ENCODE measurements at places on chromosomes 2 and 18.
A peak's percentile ranks its signal among the peaks of the same experiment; 100 is the strongest.

- no peak for DNase-seq
These were observed 237.4 kb upstream of the SMAD2 start for GRCh38 chr18:48167897-48168253.

- no peak for DNase-seq
These were observed 35.3 kb upstream of the PDCL3 start for GRCh38 chr2:100527440-100528015.

DNA sequence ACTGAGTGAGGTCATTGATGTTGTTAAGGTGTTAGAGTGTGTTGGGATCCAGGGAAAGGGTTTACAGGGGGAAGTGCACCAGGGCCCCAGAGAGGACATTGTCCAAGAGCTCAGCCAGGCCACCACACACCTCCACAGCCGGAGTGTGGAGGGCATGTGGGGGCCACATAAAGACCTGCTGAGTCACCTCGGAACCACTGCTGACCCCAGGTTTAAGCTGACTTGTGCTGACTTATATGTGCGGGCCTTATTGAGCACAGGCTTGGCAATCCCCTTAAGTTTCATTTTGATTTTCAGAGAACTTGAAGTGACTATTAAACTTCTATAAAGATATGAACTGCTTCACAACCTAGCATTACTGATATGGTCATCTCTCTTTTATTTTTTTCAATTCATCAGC is 166.2 kb upstream of the MAP3K20 start:
- DNase-seq = no peak

- no peak for DNase-seq
These were observed 806.4 kb upstream of the FANCL start for GRCh38 chr2:59047373-59047995.

DNA sequence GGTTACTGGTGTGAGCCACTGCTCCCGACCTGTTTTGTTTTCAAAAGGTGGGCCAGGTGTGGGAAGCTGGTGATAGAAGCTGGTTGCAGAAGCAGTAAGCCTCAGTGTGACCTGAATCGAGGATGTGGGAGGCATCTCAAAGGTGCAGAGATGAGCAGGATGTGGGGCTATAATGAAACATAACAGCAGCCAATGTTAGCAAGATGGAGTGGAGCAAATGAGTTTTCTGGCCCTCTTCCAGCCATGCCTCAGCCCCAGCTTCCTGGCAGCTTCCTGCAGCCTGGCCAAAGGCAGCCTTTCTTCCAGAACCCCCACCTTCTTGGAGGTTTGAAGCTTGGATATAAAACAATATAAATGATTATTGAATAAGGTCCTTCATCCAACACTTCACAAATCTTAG is 184.8 kb downstream of the NCK2 start:
- DNase-seq = no peak

GRCh38 chr2:50143822-50144575 is 887.9 kb downstream of the NRXN1 start:
- DNase-seq = no peak

DNA sequence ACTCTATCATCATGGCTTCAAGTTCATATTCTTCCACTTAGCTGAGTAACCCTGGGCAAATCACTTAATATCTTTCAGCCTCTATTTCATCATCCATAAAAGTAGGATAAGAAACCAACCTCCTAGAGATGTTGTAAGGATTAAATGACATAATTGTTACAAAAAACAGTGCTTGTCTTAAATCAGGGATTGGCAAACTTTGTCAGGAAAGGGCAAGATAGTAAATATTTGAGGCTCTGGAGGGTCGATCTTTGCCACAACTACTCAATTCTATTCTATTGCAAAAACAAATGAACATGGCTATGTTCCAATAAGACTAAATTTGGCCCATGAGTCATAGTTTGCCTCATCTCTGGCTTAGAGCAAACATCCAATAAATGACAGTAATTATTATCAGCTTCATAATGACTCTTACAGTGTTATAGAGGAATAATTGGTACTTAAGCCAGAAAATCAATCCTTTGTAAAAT is 184.7 kb downstream of the SATB2 start:
- DNase-seq = no peak

- no peak for DNase-seq
These were observed 149.6 kb upstream of the SMAD7 start for GRCh38 chr18:49100226-49100968.

DNA sequence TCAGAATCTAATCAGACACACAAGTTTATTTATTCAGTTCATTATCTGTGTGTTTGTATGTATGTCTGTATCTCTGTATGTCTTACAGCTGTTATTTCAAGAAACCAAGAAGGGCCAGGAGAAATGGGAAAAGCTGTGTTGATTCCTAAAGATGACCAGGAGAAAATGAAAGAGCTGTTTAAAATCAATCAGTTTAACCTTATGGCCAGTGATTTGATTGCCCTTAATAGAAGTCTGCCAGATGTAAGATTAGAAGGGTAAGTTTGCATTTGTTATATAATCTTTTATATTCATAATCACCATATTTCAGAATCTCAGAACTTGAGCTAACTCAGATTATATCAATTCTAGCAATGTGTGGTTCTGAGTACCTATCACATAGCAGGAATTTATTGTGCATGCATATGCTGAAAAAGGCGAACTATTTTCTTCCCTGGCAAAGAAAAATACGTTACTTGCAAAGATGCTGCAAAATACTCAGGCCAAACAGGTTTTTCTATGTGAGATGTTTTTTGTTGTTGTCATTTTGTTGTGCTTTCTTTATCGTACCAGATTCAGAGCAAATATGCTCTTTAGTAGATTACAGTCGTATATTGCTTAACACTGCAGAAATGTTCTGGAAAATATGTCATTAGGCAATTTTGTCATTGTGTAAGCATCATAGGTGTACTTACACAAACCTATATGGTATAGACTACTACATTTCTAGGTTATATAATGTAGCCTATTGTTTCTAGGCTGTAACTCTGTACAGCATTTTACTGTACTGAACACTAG is 268.7 kb downstream of the GALNT13 start:
- no peak for DNase-seq

DNA sequence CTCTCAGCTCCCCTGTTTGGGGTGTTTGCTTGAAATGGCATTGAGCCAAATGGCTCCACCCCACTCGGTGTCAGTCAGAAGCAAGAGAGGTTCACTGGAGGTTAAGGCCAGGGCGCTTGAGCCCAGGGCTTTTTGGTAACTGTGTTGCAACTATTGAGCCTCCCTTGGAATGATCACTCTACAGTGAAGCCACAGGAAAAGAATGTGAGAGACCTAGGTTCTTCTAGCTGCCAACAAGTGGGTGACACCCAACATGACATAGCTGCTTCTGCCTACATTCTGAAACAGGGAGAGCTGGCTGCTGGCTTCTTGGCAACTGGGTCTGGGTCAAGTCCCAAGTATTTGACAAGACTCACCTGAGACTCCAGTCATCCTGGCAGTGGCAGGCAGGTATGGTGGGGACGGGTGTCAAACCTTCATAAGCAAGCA is 7.1 kb upstream of the GRHL1 start:
- no peak for DNase-seq

- no peak for DNase-seq
These were observed 128.1 kb upstream of the PDE1A start for GRCh38 chr2:182554950-182555349.

- no peak for DNase-seq
These were observed 503 bp downstream of the ANXA4 start for GRCh38 chr2:69742322-69742952.

DNA sequence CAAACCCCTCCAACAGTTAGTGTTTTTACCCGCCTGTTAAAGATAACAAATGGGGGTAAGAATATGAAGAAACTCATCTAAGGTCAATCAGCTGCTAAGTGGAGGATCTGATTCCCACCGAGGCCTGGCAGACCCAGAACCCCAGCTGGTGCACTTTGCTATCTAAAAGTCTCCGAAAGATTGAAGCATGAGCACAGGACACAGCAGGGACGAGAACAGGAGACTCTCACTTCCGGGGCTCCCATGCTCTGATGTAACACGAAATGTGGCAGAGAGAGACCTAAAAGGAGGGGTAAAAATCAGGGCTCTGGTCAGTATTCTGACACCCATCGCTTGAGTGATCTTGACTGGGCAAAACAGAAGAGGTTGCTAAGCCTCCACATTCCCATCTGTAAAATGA is 119.7 kb downstream of the PDCL3 start:
- no peak for DNase-seq

- no peak for DNase-seq
These were observed 127.6 kb upstream of the CDCA7 start for GRCh38 chr2:173226899-173227698.

DNA sequence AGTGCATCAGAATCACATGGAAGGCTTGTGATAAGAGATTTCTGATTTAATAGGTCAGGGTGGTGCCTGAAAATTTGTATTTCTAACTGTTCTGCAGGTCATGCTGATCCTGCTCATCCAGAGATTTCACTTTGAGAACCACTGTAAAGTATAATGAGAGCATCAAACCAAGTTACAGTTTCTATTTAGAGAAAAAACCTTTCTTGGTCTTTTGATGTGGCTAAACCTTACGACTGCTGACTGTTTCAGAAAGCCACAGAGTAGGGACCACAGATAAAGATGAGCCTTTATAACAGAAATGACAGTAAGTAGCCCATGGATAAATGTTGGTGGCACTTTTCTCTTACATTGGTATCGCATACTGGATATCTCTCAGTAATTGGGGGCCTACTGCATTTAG is 109.4 kb upstream of the FANCL start:
- DNase-seq = no peak

DNA sequence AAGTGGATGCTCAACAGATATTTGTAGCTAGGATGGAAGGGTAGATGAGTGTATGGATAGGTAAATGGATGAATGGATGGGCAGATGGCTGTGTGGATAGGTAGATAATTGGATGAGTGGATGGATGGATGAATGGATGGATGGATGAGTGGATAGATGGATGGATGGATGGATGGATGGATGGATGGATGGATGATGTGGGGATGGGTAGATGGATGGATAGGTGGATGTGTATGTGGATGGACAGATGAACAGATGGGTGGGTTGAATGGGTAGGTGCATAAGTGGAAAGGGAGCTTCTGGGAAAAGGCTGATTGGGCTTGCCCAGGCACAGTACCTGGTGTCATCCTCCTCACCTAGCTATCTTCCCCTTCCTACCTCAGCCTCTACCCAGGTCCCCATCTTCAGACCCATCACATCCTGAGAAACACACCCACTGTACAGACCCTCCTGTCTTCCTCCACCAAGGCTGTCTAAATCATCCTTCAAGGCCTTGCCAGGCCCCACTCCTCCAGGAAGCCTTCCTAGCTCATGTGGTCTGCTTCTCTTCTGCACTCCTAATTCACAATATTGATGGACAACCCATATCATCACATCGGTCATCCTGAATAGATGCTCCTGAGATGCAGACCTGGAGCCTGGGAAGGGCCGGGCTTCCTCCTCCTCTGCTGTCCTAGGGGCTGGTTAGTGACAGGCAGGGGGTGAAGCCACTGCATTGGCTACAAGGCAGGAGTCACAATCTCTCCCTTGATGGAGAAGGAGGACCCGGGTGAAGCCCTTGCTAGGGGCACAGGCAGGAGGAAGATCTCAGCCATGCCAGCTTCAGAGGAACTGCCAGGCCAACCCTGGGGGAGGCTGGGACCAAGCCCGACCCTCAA is 49.4 kb downstream of the SMAD7 start:
- DNase-seq = no peak

- DNase-seq = no peak
These were observed 129.2 kb downstream of the MTX2 start for GRCh38 chr2:176398243-176399073.

DNA sequence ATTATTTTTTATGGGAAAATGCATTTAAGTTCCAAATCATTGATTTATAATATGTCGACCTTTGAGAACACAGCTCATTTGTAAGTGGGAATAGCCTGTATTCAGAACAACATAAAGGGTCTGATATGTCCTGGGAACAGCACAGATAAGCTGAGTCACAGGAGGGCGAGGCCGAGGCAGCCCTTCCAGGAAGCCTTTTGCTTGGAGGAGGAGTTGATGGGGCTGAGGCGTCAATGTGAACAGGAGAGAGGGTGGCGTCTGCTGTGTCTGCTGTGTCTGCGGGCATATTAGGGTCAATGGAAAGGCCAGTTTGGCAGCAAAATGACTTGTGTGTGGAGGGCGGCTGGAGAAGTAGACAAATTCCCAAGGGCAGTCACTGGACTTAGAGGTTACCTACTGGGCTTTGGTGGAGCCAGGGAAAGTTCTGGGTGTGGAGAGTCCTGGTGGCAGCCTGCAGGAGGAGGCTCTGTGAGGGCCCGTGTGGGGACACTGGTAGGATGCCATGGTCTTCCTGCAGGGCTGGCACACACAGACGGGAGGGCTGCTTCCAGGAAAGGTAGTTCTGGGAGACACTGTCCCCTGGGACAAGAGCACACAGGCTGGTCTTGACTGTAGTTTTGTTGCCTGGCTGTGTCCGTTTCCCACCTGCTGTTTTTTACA is 128.1 kb downstream of the GLI2 start:
- peak; percentile 51 for DNase-seq

GRCh38 chr18:76195601-76196000 is 299.4 kb downstream of the ZNF516 start:
- no peak for DNase-seq

GRCh38 chr2:228507870-228508269 is 326.4 kb upstream of the SPHKAP start:
- DNase-seq = no peak
